ENCODE measurements at places on chromosomes 2 and 18.

DNA sequence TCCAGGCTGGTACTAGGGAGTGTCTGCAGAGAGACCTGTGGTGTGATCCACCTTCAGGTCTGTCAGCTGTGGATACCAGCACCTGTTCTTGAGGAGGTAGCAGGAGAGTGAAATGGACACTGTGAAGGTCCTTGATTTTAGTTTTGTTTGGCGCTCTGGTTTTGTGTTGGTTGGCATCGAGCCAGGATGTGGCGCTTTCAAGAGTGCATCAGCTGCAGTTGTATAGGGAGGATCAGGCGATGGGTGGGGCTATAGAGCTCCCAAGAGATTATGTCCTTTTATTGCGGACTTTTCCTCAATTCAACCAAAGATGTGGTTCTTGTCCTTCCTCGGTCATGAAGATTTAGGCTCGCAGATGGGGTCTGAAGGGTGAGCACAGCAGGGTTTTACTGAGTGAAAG is 37.5 kb downstream of the SLC39A10 start:
- H3K27me3 ChIP-seq, result no peaks in the 10 kb centered on the region
- no peak overlapping the region for H3K4me3 ChIP-seq
- DNase-seq, result no peak
- no peak overlapping the region for H3K27ac ChIP-seq
- no peaks in the 10 kb centered on the region for H3K36me3 ChIP-seq

- H3K4me3 ChIP-seq, result no peak overlapping the region
- no peak overlapping the region for H3K27ac ChIP-seq
- H3K4me1 ChIP-seq, result no peaks in the 10 kb centered on the region
- H3K27me3 ChIP-seq, result no peaks in the 10 kb centered on the region
- DNase-seq, result no peak
- H3K36me3 ChIP-seq, result no peaks in the 10 kb centered on the region
Observed at GRCh38 chr2:135980434-135981079, 4.9 kb downstream of the DARS1 start.

DNA sequence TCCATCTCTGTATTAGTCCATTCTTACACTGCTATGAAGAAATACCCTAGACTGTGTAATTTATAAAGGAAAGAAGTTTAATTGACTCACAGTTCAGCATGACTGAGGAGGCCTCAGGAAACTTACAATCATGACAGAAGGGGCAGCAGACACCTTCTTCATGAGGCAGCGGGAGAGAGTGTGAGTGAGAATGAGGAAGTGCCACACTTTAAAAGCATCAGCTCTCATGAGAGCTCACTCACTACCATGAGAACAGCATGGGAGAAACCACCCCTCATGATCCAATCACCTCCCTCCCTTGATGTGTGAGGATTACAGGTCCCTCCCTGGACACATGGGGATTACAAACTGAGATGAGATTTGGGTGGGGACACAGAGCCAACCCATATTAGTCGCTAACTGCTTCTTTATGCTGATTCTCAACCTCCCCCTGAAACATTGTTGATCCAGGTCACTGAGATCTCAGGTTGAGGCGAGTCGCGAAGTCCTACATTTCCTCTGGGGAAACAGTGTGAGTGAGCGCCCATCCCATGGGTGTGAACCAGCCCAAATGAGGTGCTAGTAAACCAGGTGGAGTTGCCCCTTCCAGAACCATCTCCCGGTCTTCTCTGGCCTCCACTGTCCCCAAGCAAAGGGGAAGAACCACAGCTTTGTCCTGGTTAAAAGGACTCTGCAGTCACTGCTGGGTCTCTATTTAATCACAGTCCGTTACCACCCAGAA is 123.8 kb downstream of the CAPN13 start:
- no peak overlapping the region for H3K27ac ChIP-seq
- 0 out of 2 replicates have a peak, but pooled peaks cover 1% of the 10 kb centered on the region for H3K4me1 ChIP-seq
- no peak overlapping the region for H3K4me3 ChIP-seq
- no peaks in the 10 kb centered on the region for H3K27me3 ChIP-seq
- H3K36me3 ChIP-seq, result no peaks in the 10 kb centered on the region

DNA sequence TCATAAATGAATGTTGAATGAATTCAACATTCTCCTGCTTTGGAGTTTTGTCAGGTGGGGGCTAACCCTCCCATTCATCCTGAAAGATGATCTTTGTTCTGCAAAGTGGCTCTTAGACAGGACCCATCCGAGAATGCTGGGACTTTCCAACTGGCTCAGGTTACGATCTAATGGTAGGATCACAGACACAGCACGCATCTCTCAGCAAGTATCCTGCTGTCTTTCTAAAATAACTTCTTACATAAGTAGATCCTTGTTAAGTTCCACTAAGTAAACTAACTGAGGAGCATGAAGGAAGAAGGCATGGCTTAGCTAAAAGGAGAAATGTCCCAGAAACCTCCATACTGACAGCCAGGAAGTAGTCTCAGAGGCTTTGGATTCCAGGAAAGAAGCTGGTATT is 23.7 kb downstream of the CYP27A1 start:
- H3K27me3 ChIP-seq, result no peaks in the 10 kb centered on the region
- no peak overlapping the region for H3K4me3 ChIP-seq
- peaks cover 4% of the 10 kb centered on the region for H3K4me1 ChIP-seq
- no peaks in the 10 kb centered on the region for H3K36me3 ChIP-seq
- no peak for DNase-seq

GRCh38 chr2:218877331-218877730 is 3.3 kb upstream of the WNT10A start:
- H3K36me3 ChIP-seq, result no peaks in the 10 kb centered on the region
- H3K4me3 ChIP-seq, result no peak overlapping the region
- peaks cover 96% of the 10 kb centered on the region for H3K27me3 ChIP-seq
- no peak overlapping the region for H3K27ac ChIP-seq
- peaks cover 9% of the 10 kb centered on the region for H3K4me1 ChIP-seq

GRCh38 chr2:3467654-3468053 is 51.7 kb downstream of the ADI1 start:
- no peak overlapping the region for H3K4me3 ChIP-seq
- no peaks in the 10 kb centered on the region for H3K27me3 ChIP-seq
- no peaks in the 10 kb centered on the region for H3K4me1 ChIP-seq
- DNase-seq, result no peak

- no peaks in the 10 kb centered on the region for H3K36me3 ChIP-seq
- DNase-seq, result no peak
- peaks cover 1% of the 10 kb centered on the region for H3K4me1 ChIP-seq
- H3K27ac ChIP-seq, result no peak overlapping the region
Observed at GRCh38 chr2:10992023-10992791, 80.5 kb downstream of the KCNF1 start.

DNA sequence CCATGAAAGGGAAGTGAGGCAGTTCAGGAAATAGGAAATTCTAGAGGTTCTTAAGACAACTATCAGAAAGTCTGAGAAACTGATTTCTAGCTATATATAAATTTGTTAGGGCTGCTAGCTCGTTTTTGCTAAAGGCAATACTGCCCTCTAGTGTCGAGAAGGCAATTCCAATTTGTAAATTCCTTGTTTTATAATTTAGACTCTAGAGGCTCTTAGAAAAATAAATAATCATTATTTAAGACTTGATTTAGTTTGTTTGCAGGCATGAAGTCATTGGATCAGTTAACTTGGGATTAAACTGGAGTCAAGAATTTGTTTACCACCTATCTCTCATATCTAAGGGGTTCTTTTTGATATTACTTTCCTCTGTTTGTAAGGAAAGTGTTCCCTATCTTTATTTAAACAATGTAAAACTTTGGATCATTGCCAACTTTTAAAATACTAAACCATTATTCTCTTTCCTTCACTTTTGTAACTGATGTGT is 66.2 kb downstream of the ACVR2A start:
- no peaks in the 10 kb centered on the region for H3K36me3 ChIP-seq
- DNase-seq, result peak; percentile 7
- no peak overlapping the region for H3K4me3 ChIP-seq
- H3K27me3 ChIP-seq, result no peaks in the 10 kb centered on the region
- H3K4me1 ChIP-seq, result no peaks in the 10 kb centered on the region

DNA sequence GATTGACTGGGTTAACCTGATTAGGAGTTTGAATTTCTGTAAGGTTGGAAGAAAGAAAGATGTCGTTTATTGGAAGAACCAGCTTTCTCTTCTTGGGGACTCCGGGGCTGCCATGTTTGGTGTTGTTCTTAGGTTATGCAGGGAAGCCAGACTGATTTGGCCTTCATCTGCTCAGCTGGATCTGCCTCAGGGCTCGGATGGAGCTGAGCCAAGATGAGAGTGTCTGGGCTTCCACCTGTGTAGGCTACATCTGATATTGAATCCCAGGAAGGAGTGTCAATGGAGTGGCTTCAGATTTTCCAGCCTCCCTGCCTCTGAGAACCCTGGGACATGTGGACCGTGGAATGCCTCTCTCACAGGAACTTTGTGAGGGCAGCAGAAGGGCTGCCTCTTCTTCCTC is 126.1 kb downstream of the WDSUB1 start:
- DNase-seq, result no peak
- H3K27ac ChIP-seq, result no peak overlapping the region
- H3K4me1 ChIP-seq, result no peaks in the 10 kb centered on the region
- no peak overlapping the region for H3K4me3 ChIP-seq
- no peaks in the 10 kb centered on the region for H3K36me3 ChIP-seq
- H3K27me3 ChIP-seq, result no peaks in the 10 kb centered on the region

DNA sequence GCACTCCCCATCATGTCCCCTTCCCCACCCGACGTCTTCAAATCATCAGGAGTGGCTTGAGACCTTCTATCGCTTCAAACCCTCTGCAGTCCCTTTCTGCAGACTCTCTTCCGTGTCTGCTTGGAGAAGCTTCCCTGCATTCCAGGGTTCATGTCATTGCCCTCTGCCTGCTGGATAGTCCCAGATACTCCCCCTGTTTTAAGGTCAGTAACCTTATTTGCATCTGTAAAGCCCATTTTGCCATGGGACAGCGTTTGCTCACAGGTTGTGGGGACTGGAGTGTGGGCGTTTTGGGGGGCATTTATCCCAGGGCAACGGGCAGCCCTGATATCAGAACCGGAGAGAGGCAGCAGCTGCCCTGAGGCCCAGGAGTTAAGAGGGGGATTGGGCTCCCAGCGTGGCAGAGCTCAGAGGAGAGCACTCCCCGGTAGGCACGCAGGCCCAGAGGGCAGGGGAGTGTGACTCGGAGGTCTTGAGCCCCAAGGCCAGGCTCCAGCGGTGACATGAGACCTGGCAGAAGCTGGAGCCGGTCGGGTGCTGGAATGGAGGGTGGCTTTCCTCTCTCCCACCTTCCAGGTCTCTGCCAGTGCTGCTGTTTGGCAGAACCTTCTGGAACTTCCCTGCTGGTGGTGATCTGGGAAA is 73.8 kb downstream of the RTP5 start:
- no peaks in the 10 kb centered on the region for H3K36me3 ChIP-seq
- H3K27me3 ChIP-seq, result no peaks in the 10 kb centered on the region
- no peak overlapping the region for H3K27ac ChIP-seq
- no peak overlapping the region for H3K4me3 ChIP-seq
- H3K4me1 ChIP-seq, result peaks cover 4% of the 10 kb centered on the region

DNA sequence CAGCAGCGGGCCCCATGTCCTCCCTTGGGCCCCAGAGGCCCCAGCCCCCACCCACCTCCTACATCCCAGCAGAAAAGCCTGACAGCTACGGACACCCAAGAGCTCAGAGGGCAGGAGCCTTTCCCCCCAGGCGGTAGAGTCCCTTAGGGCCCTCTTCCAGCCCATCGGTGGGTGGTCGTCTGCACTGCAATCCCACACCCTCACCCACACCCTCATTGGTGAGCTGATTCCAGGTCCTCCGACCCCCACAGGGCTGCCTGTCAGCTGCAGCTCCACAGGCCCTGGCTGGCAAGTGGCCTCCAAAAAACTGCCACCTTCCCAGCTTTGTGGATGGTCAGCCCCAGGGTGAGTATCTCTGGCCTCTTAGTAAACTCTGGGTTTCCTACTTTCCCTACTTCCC is 10.5 kb downstream of the TCF23 start:
- H3K4me1 ChIP-seq, result 0 out of 2 replicates have a peak, but pooled peaks cover 2% of the 10 kb centered on the region
- H3K36me3 ChIP-seq, result no peaks in the 10 kb centered on the region
- H3K4me3 ChIP-seq, result no peak overlapping the region
- no peak for DNase-seq
- no peaks in the 10 kb centered on the region for H3K27me3 ChIP-seq

DNA sequence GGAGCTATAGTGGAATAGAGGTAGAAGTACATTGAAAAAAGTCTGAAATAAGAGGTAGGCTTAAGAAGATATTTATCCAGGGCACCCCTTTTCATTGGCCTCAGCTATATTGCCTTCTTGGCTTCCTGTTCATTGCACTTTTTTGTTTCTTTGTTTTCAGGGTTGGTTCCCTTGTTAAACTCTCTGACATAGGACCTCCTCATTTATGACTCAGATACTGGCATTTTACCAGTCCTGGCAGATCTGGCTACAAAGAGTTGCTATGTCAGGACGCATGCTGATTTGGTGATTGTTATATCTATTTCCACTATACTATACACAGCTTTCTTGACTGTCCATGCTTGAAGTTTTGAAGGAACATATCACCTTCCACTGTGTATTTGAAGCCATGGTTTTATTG is 60.0 kb downstream of the GCA start:
- DNase-seq, result no peak
- H3K4me1 ChIP-seq, result no peaks in the 10 kb centered on the region
- no peaks in the 10 kb centered on the region for H3K27me3 ChIP-seq

Measured in iPS DF 6.9 (cell line).